ENCODE measurements at places on chromosomes 3 and 15.

DNA sequence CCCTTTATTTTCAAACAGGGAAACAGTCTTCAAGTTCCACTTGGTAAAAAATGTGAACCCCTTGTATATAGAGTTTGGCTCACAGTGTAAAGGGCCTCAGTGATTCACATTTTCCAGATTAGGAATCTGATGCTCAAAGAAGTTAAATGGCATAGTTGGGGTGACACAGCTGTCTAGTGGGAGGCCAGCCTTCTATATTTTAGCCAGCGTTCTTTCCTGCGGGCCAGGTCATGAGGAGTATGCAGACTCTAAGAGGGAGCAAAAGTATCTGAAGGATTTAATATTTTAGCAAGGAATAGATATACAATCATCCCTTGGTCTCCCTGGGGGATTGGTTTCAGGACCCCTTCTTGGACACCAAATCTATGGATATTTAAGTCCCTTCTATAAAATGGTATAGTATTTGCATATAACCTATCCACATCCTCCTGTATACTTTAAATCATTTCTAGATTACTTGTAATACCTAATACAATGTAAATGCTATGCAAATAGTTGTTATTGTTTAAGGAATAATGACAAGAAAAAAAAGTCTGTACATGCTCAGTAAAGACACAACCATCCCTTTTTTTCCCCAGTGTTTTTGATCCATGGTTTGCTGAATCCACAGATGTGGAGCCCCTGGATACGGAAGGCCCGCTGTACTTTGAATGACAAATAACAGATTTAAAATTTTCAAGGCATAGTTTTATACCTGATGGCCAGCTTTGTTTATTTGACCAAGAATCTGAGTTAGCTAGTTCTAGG, 7.0 kb downstream of the B2M start:
- no peak for DNase-seq

GRCh38 chr3:23748398-23749110, 57.2 kb upstream of the UBE2E1 start:
- no peak for DNase-seq

DNA sequence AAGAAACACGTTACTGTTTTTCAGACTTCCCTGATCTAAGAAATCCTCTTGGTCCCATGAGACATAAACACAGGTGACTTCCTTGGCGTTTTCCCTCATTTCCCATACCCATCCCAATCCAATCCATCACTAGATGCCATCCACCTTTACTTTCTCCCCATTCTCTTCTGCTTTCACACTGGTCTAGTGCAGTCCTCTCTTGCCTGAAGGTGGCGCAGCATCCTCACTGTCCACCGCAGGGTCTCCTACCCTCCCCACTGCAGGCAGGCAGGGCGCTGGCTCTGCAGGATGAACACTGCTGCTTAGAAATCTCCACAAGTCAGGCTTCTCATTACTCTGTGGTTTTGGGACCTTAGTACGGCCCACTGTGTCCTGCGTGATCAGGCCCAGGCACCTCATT, 58.2 kb downstream of the RAB7A start:
- no peak for DNase-seq

GRCh38 chr3:181739628-181740027, 27.9 kb downstream of the SOX2 start:
- DNase-seq: no peak

DNA sequence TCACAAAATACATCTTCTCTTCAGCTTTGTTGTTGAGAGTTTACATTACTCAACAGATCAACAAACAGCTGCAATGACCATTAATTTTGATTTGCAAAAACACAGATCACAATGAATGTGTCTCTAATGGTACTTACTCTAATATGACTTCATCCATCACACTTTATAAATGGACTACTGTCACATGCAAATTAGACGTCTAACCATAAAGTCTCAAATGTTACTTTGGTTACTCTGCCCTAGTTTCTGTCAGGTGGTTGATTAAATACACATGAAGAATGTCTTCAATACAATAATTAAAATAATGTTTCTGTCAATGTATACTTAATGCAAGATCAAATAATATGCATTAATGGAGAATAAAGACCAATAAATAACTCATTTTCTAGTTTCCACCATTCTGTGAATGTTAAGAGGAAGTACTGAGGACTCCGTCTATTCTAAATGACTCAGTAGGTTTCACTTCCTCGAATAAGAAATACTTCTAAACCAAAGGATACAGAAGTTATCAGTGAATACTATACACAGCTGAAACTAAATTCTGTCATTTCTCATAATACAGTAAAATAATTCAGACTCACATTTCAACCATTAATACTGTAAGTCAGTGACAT, 145.8 kb downstream of the CBLB start:
- DNase-seq: no peak

- no peak for DNase-seq
These were observed 224.2 kb downstream of the CNTN3 start for GRCh38 chr3:74390121-74390877.

DNA sequence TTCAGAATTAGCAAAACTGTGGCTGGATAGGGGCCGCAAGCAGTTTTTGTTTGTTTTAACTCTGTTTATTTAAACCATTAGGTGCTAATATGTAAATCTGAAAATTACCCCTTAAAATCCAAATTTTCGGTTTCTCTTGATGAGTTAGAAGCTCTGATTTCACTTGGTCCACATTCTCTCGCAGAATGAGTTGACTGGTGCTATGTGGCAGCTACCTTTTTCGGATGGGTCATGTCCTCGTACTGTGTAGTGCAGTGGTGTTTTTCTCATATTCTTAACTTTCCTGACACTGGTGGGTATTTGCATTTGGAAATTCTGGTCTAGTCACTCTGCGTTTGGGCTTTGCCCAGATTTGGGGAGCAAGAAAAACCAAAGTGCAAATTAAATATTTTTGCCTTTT, 87.1 kb downstream of the DIPK2A start:
- DNase-seq: no peak

DNA sequence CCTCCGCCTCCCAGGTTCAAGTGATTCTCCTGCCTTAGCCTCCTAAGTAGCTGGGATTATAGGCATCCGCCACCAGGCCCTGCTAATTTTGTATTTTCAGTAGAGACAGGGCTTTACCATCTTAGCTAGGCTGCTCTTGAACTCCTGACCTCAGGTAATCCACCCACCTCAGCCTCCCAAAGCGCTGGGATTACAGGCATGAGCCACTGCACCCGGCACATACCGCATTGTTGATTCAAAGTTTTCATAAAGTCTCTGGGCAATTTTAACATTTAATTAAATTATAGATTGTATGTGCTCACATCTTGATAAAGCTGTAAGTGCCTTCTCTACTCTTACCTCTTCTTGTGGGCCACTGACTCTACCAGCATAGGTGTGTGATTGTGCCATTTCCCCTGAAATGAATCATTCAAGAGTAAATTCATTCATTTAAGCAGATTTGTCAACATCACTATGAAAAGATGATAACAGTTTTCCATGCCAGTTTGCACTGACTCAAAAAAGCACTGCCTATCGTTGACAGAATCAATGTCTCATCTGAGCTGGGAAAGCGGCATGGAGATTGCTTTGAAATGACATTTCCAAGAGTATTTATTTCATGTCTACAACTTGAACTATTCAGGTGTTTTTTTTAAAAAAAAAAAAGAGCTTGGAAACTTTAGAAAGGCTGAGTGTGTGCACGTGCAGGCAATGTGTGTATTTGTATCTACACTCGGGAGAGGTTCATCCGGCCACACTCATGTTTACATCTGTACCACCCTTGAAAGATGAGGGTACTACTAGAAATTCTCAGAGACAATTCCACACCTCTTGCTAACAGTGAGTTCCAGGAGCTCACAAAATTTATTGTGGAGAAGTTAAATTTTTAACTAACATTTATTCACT, 3.5 kb downstream of the BCL2A1 start:
- DNase-seq: no peak
